Panc1 (cell line): ENCODE measurements at places on chromosomes 12 and 14. TPM values are rescaled to one million over a fixed set of nuclear protein-coding genes. Genes with fewer than 3 reads are reported as not detected.
A peak's percentile ranks its signal among the peaks of the same experiment; 100 is the strongest.

The SLCO1B1 gene
- total RNA-seq, result not detected

DNA sequence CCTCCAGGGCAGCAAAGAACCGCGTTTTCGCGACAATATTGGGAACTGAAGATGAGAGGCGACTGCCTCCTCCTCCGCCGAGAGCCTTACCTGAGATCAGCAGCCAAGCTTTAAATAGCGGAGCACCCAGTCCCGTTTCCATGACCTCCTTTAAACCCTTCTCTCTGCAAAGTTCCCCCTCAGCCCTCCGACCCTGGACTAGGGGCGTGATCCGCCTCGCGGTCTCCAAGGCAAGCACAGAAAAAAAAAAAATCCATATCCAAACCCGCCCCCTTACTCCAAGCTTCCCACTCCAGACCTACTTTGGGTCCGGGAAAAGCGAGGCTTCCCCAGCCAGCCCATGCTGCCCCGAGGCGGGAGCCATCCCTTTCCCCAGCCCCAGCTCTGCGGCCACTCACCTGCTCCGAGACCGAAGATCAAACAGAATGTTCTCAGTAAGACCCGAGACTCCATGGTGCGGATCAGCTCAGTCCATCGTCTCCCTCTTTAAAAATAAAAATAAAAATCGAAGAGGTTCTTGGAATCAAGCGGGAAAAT, 630 bp downstream of the NELL2 start:
- peaks cover 35% of the 10 kb centered on the region for H3K27me3 ChIP-seq
- no peak overlapping the region for H3K27ac ChIP-seq
- peak overlapping the region; percentile 39 for H3K4me3 ChIP-seq
- peaks cover 10% of the 10 kb centered on the region; the same call in 1 of the 2 replicates for H3K4me1 ChIP-seq
- no peak for DNase-seq

The LRTM2 gene
- total RNA-seq, result not detected

DNA sequence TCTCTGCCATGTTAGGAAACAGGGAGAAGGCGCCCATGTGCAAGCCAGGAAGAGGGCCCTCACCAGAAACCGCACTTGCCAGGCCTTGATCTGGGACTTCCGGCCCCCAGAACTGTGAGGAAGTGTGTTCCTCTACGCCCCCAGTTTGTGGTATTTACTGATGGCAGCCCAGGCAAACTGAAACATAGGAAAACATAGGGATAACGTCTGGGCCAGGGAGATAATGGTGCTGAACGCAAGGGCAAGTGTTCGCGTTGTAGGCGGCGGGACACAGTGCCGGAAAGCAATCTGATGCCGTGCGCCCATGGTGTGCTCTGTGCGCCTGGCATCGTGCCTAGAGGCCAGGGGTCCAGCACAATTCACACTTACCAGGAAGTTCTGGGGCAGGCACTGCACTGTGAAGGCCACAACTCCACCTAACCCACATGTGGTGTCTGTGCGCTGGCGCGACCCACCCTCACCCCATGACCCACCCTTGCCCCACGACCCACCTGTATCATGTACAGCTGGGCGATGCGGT, 53.6 kb downstream of the ARL6IP4 start:
- no peak overlapping the region for H3K4me3 ChIP-seq
- DNase-seq, result no peak
- H3K36me3 ChIP-seq, result no peaks in the 10 kb centered on the region
- no peaks in the 10 kb centered on the region for H3K4me1 ChIP-seq

- DNase-seq, result no peak
- peaks cover 2% of the 10 kb centered on the region; the same call in 1 of the 2 replicates for H3K27me3 ChIP-seq
- no peaks in the 10 kb centered on the region for H3K36me3 ChIP-seq
- H3K4me3 ChIP-seq, result no peak overlapping the region
These were observed 80.3 kb downstream of the UNC79 start for GRCh38 chr14:93511001-93511400.
